ENCODE measurements at places on chromosomes 12 and 14.

DNA sequence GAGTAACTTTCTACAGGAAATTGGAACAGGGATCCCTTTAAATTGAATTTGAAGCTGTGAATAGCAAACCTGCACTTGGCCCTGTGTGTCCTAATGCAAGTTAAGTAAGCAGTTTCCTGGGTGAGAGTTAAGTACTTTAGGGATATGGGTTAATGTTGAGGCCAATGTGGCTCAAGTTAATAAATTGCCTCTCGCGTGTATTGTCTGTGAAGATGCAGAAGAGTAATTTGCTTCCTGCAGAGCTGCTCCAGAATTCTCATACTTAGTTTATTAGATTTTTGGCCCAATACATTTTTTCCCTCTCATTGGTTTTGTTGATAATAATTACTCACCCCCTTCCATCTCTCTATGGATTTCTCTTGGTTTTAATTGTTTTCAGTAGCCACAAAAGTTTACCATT lies 86.5 kb downstream of the SLC25A47 start:
- no peak for DNase-seq

- no peak for DNase-seq
Measured at GRCh38 chr12:104846056-104846767, 111.9 kb downstream of the SLC41A2 start.

DNA sequence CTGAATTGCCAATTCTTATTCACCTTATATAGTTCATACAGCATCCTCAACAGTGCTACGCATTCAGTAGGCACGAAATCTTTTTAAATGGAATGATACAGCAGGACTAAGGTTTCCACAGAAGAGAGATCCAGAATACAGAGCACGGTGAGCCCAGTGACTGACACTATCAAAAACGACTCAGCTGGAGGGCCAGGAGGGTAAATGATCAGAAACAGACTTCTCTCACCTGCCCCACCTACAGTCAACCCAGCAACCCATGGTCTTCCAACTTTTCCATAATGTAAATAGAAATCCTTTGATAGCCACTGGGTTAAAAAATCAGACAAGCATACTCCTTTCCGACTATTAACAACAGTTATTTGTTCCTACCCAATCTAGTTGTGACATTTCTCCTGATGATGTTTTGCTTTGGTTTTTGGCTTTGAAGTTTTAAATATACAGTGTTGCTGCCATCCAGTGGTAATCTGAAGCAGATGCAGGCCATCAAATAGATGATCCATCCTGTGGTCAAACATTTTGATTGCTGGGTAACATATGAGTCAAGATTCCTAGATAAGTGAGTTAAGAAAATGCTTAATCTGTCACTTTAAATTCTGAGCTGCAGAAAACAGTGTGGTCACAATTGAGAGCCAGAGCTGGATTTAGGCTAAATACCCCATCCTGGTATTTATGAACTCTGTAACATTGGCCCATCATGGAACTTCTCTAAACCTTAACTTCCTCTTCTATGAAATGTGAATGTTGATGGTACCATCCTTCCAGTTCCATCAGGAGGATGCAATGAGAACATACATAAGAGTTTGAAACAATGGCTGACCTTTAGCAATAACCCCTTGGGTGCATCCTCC lies 42.0 kb downstream of the GPHB5 start:
- DNase-seq: no peak

- no peak for DNase-seq
Measured at GRCh38 chr14:99174770-99175319, 97.2 kb downstream of the BCL11B start.
